H1 (cell line): ENCODE measurements at places on chromosomes 2 and 18.

GRCh38 chr2:169714699-169715098, 18.9 kb upstream of the KLHL23 start:
- DNase-seq = no peak

DNA sequence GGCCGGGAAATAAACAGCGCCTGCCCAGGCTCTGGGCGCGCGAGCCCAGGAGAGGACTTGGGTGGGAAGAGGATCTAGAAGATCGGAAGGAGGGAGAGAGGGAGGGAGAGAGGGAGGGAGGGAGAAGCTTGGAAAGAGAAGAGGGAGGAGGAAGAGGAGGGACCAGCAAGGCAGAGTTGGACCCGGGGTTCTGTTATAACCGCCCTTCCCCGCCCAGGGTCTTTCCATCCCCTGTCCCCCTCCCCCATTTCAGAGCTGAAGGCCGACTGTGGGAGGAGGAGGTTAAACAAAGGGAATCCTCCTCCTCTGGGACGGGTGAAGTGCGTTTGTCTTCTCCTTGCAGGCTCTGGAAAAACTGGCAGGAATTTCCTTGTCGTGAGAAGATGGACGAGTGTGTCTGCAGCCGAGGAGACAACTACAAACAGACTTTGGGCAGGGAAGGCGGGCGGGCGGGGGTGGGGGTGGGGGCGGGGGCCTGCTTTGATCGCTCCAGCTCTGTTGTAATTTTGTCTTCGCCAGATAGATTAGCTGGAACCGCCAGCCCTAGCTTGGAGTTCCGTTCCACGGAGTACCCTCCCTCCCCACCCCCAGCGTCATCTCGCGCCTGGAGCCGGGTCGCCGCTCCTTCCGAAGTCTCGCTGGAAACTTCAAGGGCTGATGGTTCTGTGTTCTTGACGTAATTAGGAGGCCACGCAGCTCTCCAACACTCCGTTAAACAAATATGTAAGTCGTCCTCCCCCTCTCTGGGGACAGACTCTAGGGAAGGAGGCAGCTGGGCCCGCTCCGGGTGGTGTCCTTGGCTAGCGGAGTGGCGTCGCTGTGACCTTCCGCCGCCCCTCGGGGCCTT, 6.4 kb upstream of the SP9 start:
- DNase-seq = no peak

DNA sequence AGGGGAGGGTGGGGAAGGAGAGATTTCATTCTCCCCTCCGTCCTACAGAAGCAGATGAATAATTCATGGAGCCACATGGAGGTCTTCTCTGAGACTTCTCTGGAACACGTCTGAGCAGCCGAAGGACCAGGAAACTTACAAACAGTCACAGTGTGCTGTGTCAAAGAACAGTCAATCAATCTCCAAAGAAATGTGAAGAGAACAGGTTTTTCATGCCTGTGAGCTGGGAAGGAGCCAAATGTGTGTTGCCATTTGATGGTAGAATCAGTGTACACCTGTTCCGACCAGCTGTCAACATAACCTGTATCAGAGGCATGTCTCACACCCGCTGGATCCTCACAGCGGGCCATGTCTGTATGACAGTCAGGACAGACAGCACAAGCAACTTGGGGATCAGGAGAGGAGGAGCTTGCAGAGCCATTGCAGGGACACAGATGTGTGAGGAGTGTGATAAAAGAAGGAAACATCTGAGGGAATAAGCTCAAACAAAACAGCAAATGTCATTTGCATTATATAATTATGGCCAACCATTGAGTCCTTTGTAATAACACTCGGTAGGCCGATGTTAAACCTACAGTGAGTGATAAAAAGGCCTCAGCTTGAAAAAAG, 298.5 kb downstream of the EN1 start:
- DNase-seq = no peak

- no peak for DNase-seq
Measured at GRCh38 chr2:138177693-138178092, 213.4 kb downstream of the HNMT start.

GRCh38 chr2:157902692-157903091, 26.6 kb upstream of the ACVR1 start:
- no peak for DNase-seq

- no peak for DNase-seq
Measured at GRCh38 chr2:238339814-238340213, 19.5 kb downstream of the TRAF3IP1 start.

DNA sequence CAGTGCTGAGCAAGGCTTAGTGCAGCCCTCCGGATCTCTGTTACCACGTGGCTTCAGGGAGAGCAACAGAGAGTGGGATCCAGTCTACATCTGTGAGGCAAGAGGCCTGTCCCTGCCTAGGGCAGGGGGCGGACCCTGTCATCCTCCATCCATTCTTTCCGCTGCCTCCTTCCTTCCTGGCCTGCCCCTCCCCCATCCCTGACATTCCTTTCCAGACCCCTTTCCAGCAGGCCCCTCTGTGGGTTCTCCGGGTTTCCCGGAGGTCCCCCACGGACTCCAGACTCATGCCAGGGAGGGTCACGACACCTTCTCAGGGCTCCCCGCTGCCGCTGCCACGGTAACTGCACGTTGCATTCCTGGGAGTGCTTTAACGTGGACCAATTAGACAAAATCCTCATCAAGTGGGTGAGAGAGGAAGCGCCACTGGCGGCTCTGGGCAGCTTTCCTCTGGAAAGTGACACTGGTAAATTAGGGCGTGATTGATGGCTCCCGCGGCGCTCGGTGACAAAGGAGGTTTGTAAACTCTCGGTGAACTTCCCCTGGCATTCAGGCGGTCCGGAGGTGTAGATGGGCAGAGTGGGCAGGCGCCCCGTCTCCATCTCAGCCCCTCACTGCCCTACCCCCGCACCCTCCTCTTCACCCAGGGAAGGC, 11.4 kb downstream of the ATOH8 start:
- DNase-seq = no peak

GRCh38 chr2:45691171-45691999, 39.9 kb downstream of the PRKCE start:
- no peak for DNase-seq

DNA sequence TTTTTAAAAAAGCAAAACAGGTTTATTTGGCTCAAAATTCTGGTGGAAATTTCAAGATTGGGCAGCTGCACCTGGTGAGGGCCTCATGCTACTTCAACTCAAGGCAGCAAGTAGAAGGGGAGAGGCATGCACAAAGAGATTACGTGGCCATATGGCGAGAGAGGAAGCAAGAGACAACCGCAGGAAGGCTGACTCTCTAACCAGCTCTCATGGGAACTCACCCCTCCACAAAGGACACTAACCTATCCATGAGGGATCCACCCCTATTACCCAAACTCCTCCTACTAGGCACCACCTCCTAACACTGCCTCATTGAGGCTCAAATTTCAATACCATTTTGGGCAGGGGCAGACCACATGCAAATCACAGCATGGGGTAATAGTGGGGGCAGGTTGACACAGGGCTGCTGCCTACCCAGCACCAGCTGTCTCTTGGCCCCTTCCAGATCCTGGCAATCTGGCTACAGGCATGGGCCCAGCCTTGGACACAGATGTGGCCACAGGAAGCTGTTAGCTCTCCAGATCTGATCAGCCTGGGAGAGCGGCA, 2.0 kb upstream of the CAPN10 start:
- DNase-seq = no peak

DNA sequence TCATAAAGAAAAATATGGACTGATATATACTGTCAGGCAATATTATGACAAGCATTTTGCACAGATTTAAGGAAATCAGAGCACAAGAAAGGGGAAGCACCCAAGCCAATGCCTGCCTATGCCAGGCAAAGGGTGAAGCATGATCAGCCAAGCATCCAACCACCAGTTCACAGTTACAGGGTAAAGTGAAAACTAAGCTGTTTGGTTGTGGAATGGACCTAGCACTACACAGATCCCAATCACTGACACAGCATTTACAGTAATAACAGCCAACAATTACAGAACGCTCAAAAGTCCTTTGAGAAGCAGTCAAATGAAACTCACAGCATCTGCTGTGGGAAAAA, 90.3 kb downstream of the SP3 start:
- DNase-seq = no peak

DNA sequence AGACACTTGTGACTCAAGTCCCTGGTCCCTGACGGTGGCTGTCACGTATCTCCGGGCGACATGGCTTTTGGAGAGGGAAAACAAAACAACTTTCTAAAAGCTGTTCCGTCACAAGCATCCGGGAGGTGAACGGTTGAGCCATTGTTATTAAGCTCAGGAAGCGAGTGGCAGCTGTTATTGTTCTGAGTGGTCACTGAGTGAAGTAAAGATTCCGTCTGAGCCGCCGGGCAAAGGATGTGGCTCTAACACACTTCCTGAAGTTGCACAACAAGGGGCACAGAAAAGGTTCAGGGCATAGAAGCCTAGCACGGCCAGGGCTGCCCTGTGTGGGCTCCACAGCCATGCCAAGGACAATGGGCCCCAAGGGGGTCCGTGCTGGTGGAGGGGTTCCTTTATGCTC, 24.3 kb downstream of the INPP5D start:
- DNase-seq = no peak

DNA sequence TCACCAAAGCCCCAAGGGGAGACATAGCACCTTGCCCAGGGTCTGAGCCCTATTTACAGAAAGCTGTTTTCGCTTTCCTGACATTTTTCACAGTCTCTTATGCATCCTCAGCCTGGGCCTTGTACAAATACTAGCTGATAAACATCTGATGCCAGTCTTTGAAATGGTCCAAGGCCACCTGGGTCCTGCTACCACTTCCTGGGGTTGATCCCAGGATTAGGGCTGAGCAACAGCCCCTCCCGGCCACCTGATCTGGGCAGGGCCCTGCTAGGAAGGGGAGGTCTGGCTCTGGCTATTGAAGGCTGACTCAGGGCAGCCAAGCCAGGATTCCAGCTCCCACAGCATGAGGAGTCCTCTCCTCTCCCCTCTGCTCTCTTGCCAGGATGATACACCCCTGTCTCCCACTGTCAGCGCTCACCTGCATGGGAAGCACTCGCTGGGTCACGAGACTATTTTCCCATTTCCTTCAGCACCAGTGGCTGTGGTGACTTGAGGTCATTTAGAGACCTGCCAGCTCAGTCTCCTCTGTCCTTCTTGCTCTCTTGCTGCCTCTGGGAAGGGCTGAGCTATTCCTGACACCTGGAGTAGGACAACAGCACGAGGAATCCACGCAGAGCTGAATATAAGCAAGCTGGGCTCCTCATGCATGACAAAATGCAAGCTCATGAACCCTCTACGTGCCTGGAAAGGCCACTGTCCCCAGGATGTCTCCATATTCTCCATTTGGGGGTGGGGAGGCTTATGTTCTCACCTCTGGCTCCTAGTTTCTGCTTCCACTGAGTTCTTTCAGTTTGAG, 53.0 kb upstream of the LGALSL start:
- no peak for DNase-seq

DNA sequence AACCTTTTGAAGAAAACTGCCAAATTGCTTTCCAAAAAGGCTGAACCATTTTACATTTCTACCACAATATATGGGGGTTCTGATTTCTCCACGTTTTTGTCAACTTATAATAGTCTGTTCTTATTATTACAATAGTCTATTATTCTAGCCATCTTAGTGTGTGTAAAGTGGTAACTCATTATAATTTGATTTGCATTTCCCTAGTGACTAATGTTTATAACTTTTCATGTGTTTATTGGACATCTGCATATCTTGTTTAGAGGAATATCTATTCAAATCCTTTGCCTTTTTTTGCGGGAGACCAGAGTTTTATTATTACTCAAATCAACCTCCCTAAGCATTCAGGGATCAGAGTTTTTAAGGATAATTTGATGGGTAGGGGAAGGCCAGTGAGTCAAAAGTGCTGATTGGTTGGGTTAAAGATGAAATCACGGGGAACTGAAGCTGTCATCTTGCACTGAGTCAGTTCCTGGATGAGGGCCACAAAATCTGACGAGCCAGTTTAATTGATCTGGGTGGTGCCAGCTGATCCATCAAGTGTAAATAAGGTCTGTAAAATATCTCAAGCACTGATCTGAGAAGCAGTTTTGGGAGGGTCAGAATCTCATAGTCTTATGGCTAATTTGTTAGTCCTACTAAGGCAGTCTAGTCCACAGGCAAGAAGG, 303.4 kb upstream of the NCKAP5 start:
- DNase-seq = no peak

- no peak for DNase-seq
Measured at GRCh38 chr2:197877038-197877437, 72.6 kb downstream of the PLCL1 start.

DNA sequence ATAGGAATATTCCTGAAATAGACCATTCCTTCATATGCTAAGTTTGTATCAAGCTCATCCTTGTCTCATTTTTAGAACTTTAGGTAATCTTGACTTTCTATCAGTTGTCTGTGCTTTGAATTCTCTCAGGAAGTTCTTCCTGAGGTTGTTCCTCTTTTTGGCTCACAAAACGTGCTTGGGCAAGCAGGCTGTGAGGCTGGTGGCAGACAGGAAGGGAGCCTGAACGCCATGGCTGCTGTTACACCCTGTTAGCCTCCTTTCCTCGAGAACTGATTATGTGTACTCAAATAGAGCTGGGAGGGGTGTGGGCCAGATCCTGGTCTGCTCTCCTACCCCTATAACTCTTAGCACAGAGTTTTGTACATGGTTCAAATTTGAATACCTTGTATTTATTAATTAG, 136.4 kb upstream of the CELF4 start:
- DNase-seq = no peak

DNA sequence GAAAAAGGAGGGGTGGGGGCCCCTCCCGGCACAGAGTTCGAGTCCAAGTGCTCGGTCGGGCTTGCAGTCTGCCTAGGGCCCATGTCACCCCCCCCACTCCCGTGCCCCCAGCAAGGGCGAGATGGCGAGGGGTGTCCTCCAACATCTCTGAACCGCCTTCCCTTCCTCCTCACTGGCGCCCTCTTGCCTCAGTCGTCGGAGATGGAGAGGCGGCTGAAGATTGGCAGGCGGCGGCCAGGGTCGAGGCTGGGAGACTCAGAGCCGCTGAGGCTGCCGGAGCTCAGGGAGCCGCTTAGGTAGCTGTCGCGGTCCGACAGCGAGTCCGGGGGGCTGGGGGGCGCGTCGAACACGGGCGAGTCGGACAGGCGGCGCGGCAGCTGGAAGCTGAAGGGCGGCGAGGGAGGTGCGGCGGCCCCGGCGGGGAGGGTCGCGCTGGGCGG, 2.3 kb downstream of the ZFP36L2 start:
- DNase-seq = peak; percentile 81

DNA sequence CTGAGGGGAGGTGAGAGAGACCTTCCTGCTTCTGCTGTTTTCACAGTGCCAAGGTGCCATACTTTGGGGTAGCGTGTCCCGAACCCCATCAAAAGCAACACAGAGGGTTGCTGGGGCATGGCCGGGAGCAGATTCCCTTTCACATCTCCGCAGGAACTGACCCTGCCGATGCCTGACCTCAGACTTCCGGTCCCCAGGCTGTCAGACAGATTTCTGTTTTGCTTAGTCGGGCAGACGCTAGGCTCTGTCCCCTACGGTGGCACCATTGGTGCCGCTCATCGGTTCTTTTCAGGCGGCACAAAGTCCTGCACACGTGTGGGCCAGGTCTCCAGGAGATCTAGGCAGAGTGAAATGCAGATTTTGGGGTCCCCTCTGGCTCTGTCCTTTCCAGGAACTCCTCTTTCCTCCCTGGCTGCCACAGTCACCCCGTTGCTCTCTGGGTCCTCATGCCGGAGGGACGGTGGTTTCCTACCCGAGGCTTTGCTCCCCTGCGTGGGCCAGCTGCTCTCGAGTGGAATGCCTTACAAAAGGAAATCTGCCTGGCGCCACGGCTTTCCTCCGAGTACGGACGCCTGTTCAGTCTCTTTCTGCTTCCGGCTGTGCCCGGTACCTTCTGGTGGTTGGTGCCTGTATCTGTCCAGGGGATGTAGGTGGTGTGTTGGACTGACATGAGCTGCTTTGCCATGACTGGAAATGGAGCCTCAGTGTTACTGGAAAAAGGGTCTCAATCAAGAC, 39.3 kb downstream of the RTP5 start:
- peak; percentile 37 for DNase-seq

GRCh38 chr18:24362757-24363156, 34.9 kb downstream of the OSBPL1A start:
- DNase-seq = peak; percentile 34

- no peak for DNase-seq
Measured at GRCh38 chr2:15793078-15793913, 147.1 kb upstream of the MYCN start.
